ENCODE measurements at places on chromosomes 3 and 15. TPM values are rescaled to one million over a fixed set of nuclear protein-coding genes. Genes with fewer than 3 reads are reported as not detected.

Gene PPP4R2
- 51.2 TPM for total RNA-seq

Gene TMEM207
- total RNA-seq, result not detected

Gene PHLDB2
- 47.9 TPM for total RNA-seq

Gene REC114
- total RNA-seq, result not detected

Gene ROBO1
- 37.3 TPM for total RNA-seq

Gene GNAT1
- not detected for total RNA-seq

Gene HIGD2B
- not detected for total RNA-seq

Gene SLC27A2
- 0.32 TPM for total RNA-seq

Gene IL17RB
- 0.13 TPM for total RNA-seq

Gene GABRA5
- total RNA-seq, result not detected

Gene ARGFX
- not detected for total RNA-seq

Gene ECE2
- total RNA-seq, result not detected

Gene SUSD5
- total RNA-seq, result 0.43 TPM

Gene GOLGA6L26
- not detected for total RNA-seq

Gene MINAR1
- total RNA-seq, result 1.0 TPM

Gene SRGAP3
- total RNA-seq, result 8.3 TPM

GRCh38 chr3:112682361-112682760, 41.4 kb upstream of the CCDC80 start:
- H3K27ac ChIP-seq, result no peak overlapping the region
- peaks cover 1% of the 10 kb centered on the region for H3K4me1 ChIP-seq
- H3K36me3 ChIP-seq, result no peaks in the 10 kb centered on the region
- no peak for DNase-seq

GRCh38 chr3:19596408-19596807, 337.6 kb downstream of the EFHB start:
- no peaks in the 10 kb centered on the region for H3K27me3 ChIP-seq
- no peaks in the 10 kb centered on the region for H3K36me3 ChIP-seq
- H3K4me1 ChIP-seq, result peaks cover 4% of the 10 kb centered on the region
- no peak for DNase-seq
- H3K27ac ChIP-seq, result no peak overlapping the region

- H3K27ac ChIP-seq, result no peak overlapping the region
- no peaks in the 10 kb centered on the region for H3K36me3 ChIP-seq
- no peak for DNase-seq
- H3K4me1 ChIP-seq, result no peaks in the 10 kb centered on the region
- H3K27me3 ChIP-seq, result no peaks in the 10 kb centered on the region
Measured at GRCh38 chr15:29651476-29652233, 170.6 kb downstream of the TJP1 start.

GRCh38 chr3:138398791-138399575, 35.4 kb upstream of the ESYT3 start:
- no peaks in the 10 kb centered on the region for H3K36me3 ChIP-seq
- H3K27ac ChIP-seq, result no peak overlapping the region
- no peak for DNase-seq
- H3K4me3 ChIP-seq, result no peak overlapping the region
- H3K4me1 ChIP-seq, result no peaks in the 10 kb centered on the region
- H3K27me3 ChIP-seq, result no peaks in the 10 kb centered on the region

GRCh38 chr15:57091636-57092035, 173.2 kb downstream of the TCF12 start:
- H3K4me1 ChIP-seq, result no peaks in the 10 kb centered on the region
- H3K27ac ChIP-seq, result no peak overlapping the region
- no peaks in the 10 kb centered on the region for H3K27me3 ChIP-seq
- no peaks in the 10 kb centered on the region for H3K36me3 ChIP-seq

- H3K27me3 ChIP-seq, result no peaks in the 10 kb centered on the region
- no peak overlapping the region for H3K4me3 ChIP-seq
- DNase-seq, result no peak
- H3K27ac ChIP-seq, result no peak overlapping the region
- H3K4me1 ChIP-seq, result no peaks in the 10 kb centered on the region
Measured at GRCh38 chr3:187305881-187306280, 14.3 kb upstream of the MASP1 start.

DNA sequence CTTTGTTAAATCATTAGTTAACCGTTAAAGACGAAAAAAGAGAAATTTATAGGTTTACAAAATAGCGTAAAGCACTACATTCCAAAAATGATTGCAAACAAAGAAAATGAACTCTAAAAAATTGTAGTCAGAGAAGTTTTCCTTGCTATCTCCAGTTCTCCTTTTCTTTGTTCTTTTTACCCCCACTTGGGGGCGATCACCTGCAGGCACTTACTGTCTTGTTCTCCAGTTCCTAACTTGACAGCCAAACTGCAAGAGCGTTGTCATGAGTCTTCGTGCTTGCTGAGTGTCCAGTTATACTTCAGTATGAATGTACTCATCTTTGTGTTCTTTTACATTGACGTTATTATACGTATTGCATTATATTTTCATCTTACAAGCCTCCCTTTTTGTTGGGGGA, 54.5 kb downstream of the CHD2 start:
- H3K27me3 ChIP-seq, result no peaks in the 10 kb centered on the region
- no peak for DNase-seq
- H3K27ac ChIP-seq, result no peak overlapping the region
- H3K4me3 ChIP-seq, result no peak overlapping the region
- peaks cover 89% of the 10 kb centered on the region for H3K36me3 ChIP-seq

GRCh38 chr3:139893267-139893962, 41.6 kb upstream of the CLSTN2 start:
- H3K4me3 ChIP-seq, result no peak overlapping the region
- H3K36me3 ChIP-seq, result no peaks in the 10 kb centered on the region
- no peaks in the 10 kb centered on the region for H3K4me1 ChIP-seq
- no peaks in the 10 kb centered on the region for H3K27me3 ChIP-seq
- H3K27ac ChIP-seq, result no peak overlapping the region

GRCh38 chr3:114005481-114005880, 50.8 kb downstream of the CCDC191 start:
- no peaks in the 10 kb centered on the region for H3K36me3 ChIP-seq
- H3K27me3 ChIP-seq, result no peaks in the 10 kb centered on the region
- DNase-seq, result peak; percentile 83
- H3K27ac ChIP-seq, result peak overlapping the region; percentile 57
- H3K4me1 ChIP-seq, result peaks cover 17% of the 10 kb centered on the region
- H3K4me3 ChIP-seq, result no peak overlapping the region

- no peak for DNase-seq
- H3K27ac ChIP-seq, result no peak overlapping the region
- no peaks in the 10 kb centered on the region for H3K4me1 ChIP-seq
- no peaks in the 10 kb centered on the region for H3K36me3 ChIP-seq
- H3K4me3 ChIP-seq, result no peak overlapping the region
Measured at GRCh38 chr3:153901991-153902390, 219.2 kb upstream of the ARHGEF26 start.

- no peak for DNase-seq
- no peaks in the 10 kb centered on the region for H3K36me3 ChIP-seq
- H3K4me3 ChIP-seq, result no peak overlapping the region
- H3K4me1 ChIP-seq, result no peaks in the 10 kb centered on the region
Measured at GRCh38 chr15:52498706-52499105, 30.0 kb downstream of the MYO5A start.

DNA sequence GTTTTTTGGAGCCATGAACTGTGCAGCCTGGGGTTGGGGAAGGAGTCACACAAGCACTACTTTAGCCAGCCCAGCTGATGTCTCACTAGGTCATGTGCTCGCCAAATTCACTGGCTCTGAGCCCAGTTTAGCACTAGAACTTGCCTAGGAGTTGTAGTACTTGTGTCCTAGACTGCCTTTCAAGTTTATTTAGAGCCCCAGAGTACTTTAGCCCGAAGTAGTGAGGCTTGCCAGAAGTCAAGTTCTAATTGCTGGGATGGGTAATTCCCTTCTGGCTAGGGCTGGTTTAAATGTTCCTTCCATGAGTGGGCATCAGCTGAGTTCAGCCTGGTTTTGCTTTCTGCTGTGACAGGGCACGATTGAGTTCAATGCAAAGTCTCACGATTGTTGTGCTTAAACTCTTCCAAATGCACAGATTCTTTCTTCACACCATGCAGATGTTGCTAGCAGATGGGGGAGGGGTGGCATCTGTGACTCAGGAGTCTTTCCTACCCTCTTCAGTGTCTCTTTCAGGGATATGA, 228.2 kb upstream of the ZPLD1 start:
- H3K4me3 ChIP-seq, result no peak overlapping the region
- H3K27me3 ChIP-seq, result no peaks in the 10 kb centered on the region
- no peaks in the 10 kb centered on the region for H3K36me3 ChIP-seq
- no peak for DNase-seq
- no peaks in the 10 kb centered on the region for H3K4me1 ChIP-seq

DNA sequence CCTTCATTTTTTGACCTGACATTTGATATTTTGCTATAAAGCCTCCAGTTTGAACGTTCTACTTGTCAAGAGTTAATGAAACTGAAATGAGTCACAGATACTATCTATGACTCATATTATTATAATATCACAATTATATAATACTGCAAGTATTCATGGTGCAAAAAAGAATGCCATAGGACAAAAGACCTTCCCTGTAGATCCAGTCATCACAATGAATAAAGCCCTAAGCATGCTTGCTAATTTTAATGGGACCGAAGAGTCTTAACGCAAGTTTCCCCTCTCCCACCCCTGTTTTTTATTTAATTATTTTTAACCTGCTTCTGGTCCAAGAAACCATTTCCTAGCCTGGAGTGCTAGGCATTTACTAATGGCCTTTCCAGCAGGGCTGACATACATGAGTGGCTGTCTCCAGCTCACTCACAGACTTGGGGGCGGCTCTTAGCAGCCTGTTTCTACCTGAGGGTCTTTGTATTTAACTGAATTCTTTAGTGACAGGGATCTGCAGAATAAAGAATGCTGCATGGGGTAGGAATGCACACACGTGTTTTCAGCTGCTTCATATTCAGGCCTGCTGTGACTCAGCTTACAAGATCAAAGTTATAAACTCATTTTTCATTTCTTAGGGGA, 61.2 kb downstream of the THBS1 start:
- H3K27me3 ChIP-seq, result no peaks in the 10 kb centered on the region
- no peak overlapping the region for H3K4me3 ChIP-seq
- no peak overlapping the region for H3K27ac ChIP-seq
- H3K4me1 ChIP-seq, result no peaks in the 10 kb centered on the region

- no peaks in the 10 kb centered on the region for H3K36me3 ChIP-seq
- no peak overlapping the region for H3K4me3 ChIP-seq
- no peaks in the 10 kb centered on the region for H3K4me1 ChIP-seq
Measured at GRCh38 chr3:66555214-66555844, 54.5 kb upstream of the LRIG1 start.

GRCh38 chr3:188827103-188827502, 344.7 kb upstream of the TPRG1 start:
- DNase-seq, result no peak
- H3K27me3 ChIP-seq, result no peaks in the 10 kb centered on the region
- H3K27ac ChIP-seq, result no peak overlapping the region
- no peaks in the 10 kb centered on the region for H3K4me1 ChIP-seq

DNA sequence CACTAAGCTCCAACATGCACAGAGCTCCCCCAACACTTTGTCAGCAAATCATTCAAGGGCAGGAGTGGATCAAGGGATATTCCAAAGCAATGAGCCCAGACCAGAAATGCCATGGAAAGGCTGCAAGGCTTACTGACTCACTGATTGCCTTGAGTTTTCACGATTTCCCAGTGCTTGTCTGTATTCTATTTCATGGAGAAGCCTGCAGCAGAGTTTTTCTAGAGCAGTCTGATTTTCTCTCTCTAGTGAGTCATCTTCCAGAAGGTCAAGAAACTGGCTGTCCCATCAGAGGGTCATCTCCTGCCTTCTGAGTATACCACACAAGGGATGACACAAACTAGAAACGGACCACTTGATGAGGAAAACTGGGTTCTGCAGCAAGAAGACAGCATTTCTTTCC, 16.5 kb downstream of the LMCD1 start:
- no peak overlapping the region for H3K27ac ChIP-seq
- no peak overlapping the region for H3K4me3 ChIP-seq
- H3K27me3 ChIP-seq, result no peaks in the 10 kb centered on the region
- H3K36me3 ChIP-seq, result no peaks in the 10 kb centered on the region
- no peak for DNase-seq

GRCh38 chr3:57009367-57009766, 51.1 kb upstream of the SPATA12 start:
- no peaks in the 10 kb centered on the region for H3K27me3 ChIP-seq
- no peak for DNase-seq
- H3K27ac ChIP-seq, result no peak overlapping the region
- no peak overlapping the region for H3K4me3 ChIP-seq
- H3K36me3 ChIP-seq, result no peaks in the 10 kb centered on the region

DNA sequence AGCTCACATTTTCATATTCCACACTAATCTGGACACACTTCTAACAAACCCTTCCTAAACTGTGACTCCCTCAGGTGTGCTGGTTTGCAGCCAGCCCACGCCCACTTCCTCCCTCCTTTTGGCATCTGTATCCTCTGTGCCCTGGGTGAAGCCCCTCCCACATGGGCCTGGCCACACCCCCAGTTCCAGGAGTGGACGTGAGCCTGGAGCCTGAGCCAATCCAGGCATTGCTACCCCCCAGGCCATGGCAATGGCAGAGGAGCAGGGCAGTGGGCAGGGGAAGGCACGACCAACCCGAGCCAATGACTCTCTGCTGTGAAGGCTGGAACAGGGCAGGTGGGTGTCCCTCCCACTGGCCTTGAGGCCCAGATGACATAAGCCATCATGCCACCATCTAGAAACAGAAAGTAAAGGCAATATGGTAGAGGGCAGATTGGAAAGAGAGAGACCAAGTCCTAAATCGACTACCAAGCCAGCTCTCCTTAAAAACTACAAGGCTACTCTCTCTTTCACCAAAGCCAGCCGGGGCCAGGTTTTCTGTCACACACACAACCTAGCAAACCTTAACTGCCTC, 18.6 kb downstream of the FAM174B start:
- H3K36me3 ChIP-seq, result no peaks in the 10 kb centered on the region
- DNase-seq, result peak; percentile 56
- no peak overlapping the region for H3K27ac ChIP-seq
- no peaks in the 10 kb centered on the region for H3K27me3 ChIP-seq

GRCh38 chr15:29528276-29528675, 258.7 kb upstream of the NSMCE3 start:
- DNase-seq, result no peak
- no peaks in the 10 kb centered on the region for H3K4me1 ChIP-seq
- H3K27me3 ChIP-seq, result peaks cover 3% of the 10 kb centered on the region
- H3K27ac ChIP-seq, result no peak overlapping the region

- no peak overlapping the region for H3K4me3 ChIP-seq
- DNase-seq, result no peak
- H3K36me3 ChIP-seq, result no peaks in the 10 kb centered on the region
- H3K27me3 ChIP-seq, result no peaks in the 10 kb centered on the region
Measured at GRCh38 chr3:72907131-72907711, 19.4 kb downstream of the GXYLT2 start.

- no peak overlapping the region for H3K27ac ChIP-seq
- H3K36me3 ChIP-seq, result no peaks in the 10 kb centered on the region
- H3K27me3 ChIP-seq, result no peaks in the 10 kb centered on the region
- no peaks in the 10 kb centered on the region for H3K4me1 ChIP-seq
- no peak overlapping the region for H3K4me3 ChIP-seq
Measured at GRCh38 chr3:88189361-88189810, 39.6 kb downstream of the C3orf38 start.
